ENCODE measurements at places on chromosomes 13 and 19. TPM values are rescaled to one million over a fixed set of nuclear protein-coding genes. Genes with fewer than 3 reads are reported as not detected.

DNA sequence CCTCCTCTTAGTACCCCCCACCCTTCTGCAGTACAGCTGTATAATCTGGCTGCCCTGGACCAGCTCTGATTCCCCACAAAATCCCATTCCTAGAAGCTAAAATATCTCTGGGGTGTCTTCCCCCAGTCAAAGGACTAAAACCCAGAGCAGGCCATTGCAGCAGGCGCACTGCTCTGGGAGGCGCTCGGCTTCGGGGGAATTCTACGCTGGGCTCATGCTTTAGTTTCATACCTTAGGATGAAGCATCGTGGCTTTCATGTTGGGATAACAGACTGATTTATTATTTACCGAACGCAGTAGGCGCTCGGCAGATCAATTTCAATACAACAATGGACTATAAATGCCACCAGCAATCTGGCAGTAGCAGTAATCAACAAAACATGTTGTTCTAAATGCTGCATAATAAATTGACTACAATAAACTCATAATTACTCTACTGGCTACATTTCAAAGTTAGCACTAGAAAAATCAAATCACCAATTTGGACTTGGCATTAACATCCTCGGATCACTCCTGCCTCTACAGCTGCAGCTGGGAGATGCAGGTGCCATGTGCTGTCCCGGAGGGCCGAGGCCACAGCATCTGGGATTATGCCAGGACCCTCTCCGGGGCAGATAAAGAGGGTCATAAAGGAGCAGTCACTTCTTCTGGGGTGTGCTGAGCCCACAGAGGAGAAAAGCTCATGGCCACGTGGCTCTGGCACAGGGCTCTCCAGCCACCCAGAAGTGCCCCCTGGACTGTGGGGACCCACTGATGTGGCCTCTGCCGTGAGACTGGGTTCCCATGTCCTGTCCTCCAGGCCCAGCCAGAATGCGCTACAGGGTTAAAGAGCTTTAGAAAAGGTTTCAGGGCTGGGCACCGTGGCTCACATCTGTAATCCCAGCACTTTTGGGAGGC, 35.3 kb downstream of the CEBPG start:
- DNase-seq, result no peak

- DNase-seq, result no peak
These were observed 10.1 kb downstream of the MIER2 start for GRCh38 chr19:334296-335071.

DNA sequence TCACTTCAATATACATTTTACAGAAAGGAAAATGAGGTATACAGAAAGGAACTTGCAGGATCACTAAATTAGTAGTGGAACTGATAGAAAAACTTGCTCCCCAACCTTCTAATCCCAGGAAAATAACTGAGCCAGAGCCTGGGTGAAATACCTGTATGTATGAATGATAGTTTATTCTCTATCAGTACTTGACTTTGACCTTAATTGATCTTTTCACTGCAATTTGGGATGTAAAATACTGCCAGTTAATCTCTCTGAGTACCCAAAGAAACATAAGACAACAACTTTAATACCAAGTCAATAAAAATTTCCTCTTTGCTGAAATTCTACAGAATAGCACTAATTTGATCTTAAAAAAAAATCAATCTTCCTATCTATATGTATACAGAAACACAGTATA, 33.3 kb downstream of the KATNAL1 start:
- no peak for DNase-seq

DNA sequence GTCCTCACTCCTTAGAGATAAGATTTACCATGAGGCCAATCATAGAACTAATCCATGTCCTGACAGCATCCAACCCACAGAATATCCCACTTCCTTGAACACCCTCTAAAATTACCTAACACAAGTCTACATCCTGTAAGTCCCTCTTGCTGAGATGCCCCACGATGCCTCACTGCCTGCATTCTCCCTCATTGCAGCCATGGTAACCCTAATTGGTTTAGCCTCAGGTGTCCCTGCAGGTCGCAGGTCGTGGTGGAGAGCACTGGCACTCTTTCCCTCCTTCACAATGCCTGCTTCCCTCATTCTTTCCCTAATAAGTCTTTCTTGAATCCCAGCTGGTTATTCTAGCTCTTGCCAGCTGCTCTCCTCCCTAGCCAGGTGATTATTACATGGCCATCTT, 35.3 kb upstream of the MYO16 start:
- no peak for DNase-seq

- DNase-seq, result no peak
These were observed 40.8 kb upstream of the GPR183 start for GRCh38 chr13:99347911-99348451.

DNA sequence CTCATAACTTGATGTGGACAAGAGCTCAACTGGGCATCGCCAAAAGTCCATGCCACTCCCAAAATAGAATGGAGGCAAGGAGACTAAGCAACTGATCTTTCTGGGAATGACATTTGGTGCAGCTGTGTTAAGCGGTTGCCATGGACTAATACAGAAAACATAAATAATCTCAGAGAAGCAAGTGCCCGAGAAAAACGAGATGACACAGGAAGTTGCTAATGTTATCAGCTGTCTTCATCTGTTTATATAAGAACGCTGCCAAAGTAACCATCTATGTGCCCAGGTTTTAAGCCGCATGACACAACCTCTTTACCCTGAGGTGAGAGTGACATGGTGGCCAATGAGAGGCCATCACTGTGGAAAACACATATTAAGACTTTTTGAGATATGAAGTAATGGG, 54.9 kb upstream of the SACS start:
- no peak for DNase-seq

GRCh38 chr13:62747629-62748028, 1332.0 kb upstream of the PCDH20 start:
- no peak for DNase-seq

DNA sequence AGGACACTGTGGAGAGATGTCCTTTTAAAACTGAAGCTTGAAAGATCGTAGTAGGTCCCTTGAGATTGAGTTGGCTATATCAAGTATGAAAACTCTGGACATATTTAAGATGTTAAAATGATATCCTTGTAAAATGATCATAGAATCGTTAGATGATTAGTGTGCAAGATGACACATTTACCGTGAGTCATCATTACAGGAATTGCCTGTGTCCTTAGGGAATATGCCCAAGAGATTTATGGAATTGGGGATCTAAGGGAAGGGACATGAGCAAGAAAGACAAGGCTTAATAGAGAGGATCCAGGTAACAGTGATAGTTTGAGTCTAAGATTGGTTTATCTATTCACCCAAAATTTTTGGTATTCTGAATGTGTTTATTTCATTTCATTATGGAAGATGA, 233.7 kb downstream of the GPC5 start:
- DNase-seq, result no peak

DNA sequence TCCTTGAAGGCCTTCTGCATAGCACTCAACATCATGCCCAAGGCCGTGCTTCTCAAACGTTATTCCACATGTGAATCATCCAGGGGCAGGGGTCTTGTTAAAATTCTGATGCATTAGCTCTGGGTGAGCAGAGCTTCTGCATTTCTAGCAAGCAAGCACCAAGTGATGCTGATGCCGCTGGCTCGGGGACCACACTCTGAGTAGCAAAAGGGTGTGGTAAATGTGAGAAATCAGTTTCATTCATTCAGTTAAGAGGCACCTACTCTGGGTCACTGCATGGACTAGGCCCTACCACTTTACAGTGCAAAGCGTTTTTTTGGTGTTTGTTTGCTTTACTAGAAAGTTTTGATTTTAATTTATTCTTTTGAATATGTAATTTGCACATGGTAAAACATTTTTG, 7.2 kb downstream of the KRTDAP start:
- DNase-seq, result no peak

GRCh38 chr13:21567714-21568113, 36.3 kb downstream of the MICU2 start:
- DNase-seq, result no peak

DNA sequence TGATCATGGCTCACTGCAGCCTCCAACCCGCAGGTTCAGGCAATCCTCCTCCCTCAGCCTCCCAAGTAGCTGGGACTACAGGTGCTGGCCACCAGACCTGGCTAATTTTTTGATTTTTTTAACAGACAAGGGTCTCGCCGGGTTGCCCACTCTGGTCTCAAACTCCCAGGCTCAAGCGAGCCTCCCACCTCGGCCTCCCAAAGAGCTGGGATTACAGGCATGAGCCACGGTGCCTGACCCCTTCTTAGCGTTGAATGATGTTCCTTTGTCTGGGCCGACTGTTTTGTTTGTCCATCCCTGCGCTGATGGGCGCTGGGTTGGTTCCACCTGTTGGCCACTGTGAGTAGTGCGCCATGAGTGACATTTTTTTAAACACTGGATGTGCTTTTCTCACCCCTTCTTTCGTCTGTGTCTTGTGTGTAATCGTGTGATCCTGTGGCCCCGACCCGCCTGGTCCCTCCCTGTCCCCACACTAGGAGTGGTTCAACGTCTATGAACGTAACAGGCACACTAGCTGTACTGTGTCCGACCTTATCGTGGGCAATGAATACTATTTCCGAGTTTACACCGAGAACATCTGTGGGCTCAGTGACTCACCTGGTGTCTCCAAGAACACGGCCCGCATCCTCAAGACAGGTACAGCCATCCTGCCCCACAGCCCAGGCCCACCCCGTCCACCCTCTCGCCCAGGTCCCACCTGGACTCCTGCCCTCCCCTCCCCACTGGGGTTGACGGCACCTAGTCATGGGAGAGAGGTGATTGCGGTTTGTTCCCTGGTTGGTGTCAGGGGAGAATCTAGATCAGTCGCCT, 15.0 kb upstream of the EMC10 start:
- DNase-seq, result peak; percentile 46

The UHRF1 gene
- polyA plus RNA-seq, result 23.0 TPM

The METTL21C gene
- polyA plus RNA-seq, result 1.5 TPM

The NCCRP1 gene
- polyA plus RNA-seq, result 0.27 TPM

All from right lung (tissue), 10 donors.